ENCODE measurements at places on chromosomes 2 and 18. TPM values are rescaled to one million over a fixed set of nuclear protein-coding genes. Genes with fewer than 3 reads are reported as not detected.
A peak's percentile ranks its signal among the peaks of the same experiment; 100 is the strongest.

DNA sequence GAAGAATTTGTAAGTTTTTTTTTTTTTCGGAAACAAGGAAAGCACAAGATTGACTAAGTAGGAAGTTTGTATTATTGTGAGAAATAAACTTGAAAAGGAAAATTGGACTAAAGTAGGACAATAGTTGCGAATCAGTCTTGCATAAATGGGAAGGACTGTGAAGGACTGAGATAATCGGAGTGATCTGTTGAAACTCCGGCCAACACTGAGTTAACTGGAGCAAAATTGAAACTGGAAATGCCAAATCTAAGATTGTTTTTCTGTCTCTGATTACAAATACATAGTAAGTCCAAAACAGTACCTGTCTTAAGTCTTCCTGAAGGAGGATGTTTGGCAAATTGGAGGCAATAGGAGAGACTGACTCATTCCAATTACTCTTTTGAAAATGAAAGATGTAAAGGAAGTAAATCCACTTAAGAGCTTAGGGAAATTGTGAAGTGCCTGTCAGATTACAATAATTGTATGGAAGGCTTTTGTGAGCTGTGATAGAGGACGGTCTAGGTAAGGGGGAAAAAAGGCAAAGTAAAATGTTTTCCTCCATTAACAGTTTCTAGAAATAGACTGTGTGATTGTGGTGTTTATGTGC is 204.9 kb upstream of the CYRIA start:
- DNase-seq, result no peak

- no peak for DNase-seq
Observed at GRCh38 chr18:63975628-63976027, 5.7 kb downstream of the SERPINB8 start.

GRCh38 chr18:70998490-70998889 is 709.6 kb downstream of the SOCS6 start:
- DNase-seq, result no peak

DNA sequence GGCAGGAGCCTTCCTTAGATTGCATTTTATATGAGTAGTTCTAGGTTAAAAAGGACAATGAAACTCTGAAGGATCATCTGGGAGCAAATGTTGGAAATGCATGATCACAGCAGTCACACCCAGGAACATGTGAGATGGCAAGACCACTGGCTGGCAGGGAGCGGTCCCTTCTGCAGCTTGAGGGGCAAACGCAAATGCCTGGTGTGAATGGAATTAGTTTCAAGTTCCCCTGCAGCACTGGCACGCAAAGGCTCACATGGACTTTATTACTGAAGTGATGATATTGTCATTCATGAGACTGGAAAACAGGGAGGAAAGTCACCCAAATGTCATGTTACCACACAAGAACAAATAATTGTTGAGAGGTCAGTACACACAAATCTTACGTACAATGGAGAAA is 223.3 kb downstream of the FBXO15 start:
- no peak for DNase-seq

DNA sequence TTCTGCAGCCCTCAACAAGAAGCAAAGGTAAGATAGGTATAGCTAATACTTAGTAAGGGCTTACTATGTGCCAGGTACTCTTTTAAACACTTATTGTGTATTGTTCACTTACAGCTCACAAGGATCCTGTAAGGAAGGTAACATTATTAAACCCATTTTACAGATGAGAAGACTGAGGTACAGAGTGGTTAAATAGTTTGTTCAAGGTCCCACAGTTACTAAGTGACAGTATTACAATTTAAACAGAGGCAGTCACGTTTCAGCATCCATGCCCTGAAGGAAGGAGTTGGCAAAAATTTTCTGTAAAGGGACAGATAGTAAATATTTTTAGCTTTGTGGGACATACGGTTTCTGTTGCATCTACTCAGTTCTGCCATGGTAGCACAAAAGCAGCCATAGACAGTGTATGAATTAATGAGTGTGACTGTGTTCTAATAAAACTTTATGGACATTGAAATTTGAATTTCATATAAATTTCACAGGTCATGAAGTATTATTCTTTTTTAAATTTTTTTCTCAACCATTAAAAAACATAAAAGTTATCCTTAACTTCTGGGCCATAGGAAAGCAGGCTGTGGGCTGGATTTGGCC is 75.7 kb downstream of the LTBP1 start:
- DNase-seq, result no peak

GRCh38 chr2:162267496-162267895 is 24.3 kb upstream of the FAP start:
- DNase-seq, result no peak

DNA sequence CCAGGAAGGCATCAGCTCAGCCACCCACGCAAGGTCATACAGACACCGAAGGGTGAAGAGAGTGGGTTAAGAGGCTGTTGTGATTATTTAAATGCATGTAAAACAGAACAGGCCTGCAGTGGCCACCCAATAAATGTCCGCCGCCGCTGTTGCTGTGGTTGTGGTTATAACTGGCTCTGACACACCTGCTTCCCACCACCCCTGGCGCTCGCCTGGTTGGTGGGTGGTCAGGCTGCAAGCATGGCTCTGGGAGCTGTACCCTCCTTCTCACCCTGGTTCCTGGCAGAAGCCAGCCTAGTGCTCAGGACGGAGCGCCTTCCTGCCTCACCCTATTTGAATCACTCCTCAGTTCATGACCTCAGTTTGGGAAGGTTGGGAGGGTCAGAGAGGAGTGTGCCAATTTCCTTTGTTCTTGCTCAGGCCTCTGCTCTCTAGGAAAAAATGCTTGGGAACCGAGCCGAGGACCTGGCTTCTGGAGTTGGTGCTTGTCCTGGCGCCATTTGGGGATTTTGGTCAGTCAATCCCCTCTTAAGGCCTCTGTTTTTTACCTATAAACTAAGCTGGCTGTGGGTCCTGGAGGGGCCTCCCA is 5.3 kb upstream of the CRYBA2 start:
- peak; percentile 83 for DNase-seq

GRCh38 chr2:239024226-239024625 is 176.3 kb downstream of the TWIST2 start:
- peak; percentile 21 for DNase-seq

GRCh38 chr2:169344736-169345485 is 17.4 kb downstream of the LRP2 start:
- DNase-seq, result no peak

GRCh38 chr2:229087843-229088516 is 183.1 kb downstream of the PID1 start:
- no peak for DNase-seq

GRCh38 chr18:73261243-73261642 is 393.5 kb upstream of the NETO1 start:
- no peak for DNase-seq

DNA sequence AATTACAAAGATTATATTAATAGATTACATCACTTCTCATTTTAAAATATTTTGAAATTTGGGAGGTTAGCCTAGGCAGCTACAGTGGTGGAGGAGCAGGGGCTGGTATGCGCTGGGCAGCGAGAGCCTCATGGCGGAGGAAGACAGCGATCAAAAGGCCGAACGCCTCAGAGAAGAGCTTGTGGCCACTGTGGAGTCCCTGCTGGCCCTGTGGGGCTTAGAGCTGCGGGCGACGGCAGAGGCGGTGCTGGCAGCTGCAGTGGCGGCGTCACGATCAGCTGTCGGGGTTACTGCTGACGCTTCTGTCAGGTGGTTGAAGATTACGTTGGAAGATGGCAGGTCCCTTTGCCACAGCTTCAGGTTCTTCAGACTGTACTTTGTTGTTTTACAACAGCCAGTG is 87.4 kb downstream of the ROCK2 start:
- no peak for DNase-seq

- peak; percentile 3 for DNase-seq
Observed at GRCh38 chr18:7824970-7825369, 257.9 kb downstream of the PTPRM start.

DNA sequence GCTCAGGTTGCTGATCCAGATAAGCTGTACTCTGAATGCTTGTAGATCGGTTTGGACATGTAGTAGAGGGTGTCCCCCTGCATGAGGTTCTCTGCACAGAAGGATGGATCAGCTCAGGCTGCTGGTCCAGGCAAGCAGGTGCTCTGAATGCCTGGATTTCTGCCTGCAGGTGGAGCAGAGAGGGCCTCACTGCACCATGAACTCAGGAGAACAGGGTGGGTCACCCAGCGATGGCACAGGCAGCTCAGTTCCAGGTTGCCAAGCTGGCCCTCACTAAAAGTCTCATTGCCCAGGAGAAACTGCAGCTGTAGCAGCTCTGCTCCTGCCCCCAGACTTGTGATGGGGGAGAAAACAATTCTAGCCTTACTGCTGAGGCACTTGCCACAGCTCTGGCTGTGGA is 491.8 kb downstream of the XIRP2 start:
- no peak for DNase-seq

GRCh38 chr2:235634435-235635158 is 140.8 kb downstream of the AGAP1 start:
- no peak for DNase-seq

GRCh38 chr2:195659114-195659513 is 2.1 kb downstream of the SLC39A10 start:
- DNase-seq, result no peak

GRCh38 chr18:62450546-62451410 is 72.0 kb upstream of the ZCCHC2 start:
- DNase-seq, result peak; percentile 90

The ANKRD23 gene
- total RNA-seq, result 1.8 TPM

The IGFBP5 gene
- total RNA-seq, result 29.5 TPM

The ZNF521 gene
- total RNA-seq, result 27.5 TPM

The LYG1 gene
- total RNA-seq, result 0.88 TPM

The FOXI3 gene
- not detected for total RNA-seq

The ASTL gene
- total RNA-seq, result not detected

The GKN2 gene
- not detected for total RNA-seq

The DTNA gene
- 11.5 TPM for total RNA-seq

The AQP12B gene
- not detected for total RNA-seq

Measured in osteoblast (primary cell).